CD8-positive, alpha-beta memory T cell (primary cell): ENCODE measurements at places on chromosomes 1 and 21.

DNA sequence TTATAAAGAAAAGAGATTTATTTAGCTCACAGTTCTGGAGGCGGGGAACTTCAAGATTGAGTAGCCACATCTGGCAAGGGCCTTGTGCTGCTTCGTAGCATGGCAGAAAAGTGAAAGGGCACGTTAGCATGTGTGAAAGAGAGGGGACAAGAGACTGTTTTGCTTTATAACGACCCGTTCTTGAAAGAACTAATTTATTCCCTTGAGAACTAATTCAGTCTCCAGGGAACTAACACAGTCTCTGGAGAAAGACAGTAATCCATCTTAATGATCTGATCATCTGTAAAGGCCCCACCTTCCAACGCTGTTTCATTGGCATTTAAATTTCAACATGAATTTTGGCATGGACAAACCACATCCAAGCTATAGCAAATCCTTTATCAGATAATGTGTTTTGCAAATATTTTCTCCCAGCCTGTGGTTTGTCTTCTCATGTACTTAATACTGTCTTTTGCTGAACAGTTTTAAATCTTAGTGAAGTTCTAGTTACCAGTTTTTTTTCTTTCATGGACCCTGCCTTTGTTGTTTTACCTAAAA, 26.1 kb downstream of the MTR start:
- no peak for DNase-seq

DNA sequence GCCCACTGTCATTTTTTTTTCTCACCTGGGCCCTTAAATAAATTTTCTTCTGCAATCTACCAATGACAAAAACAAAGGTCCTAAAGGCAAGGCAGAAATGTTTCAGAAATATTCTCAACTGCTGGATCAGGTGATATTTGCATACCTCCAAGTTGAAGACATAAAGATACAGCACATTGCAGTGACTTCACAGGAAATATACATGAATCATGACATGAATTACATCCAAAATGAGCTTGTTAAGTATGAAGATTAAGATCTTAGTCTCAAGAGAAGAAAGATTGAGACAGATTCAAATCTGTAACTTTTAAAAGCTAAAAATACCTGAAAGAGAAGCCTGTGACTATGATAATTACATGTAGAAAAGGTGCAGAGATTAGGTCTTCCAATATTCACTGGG, 207.8 kb downstream of the SIPA1L2 start:
- no peak for DNase-seq

GRCh38 chr1:205926213-205926612, 17.0 kb downstream of the SLC26A9 start:
- DNase-seq = no peak

- no peak for DNase-seq
These were observed 124.4 kb upstream of the BARHL2 start for GRCh38 chr1:90841473-90841872.

GRCh38 chr1:12083766-12084165, 20.7 kb downstream of the TNFRSF8 start:
- DNase-seq = no peak

- DNase-seq = no peak
These were observed 73.3 kb upstream of the C1orf115 start for GRCh38 chr1:220616836-220617235.

DNA sequence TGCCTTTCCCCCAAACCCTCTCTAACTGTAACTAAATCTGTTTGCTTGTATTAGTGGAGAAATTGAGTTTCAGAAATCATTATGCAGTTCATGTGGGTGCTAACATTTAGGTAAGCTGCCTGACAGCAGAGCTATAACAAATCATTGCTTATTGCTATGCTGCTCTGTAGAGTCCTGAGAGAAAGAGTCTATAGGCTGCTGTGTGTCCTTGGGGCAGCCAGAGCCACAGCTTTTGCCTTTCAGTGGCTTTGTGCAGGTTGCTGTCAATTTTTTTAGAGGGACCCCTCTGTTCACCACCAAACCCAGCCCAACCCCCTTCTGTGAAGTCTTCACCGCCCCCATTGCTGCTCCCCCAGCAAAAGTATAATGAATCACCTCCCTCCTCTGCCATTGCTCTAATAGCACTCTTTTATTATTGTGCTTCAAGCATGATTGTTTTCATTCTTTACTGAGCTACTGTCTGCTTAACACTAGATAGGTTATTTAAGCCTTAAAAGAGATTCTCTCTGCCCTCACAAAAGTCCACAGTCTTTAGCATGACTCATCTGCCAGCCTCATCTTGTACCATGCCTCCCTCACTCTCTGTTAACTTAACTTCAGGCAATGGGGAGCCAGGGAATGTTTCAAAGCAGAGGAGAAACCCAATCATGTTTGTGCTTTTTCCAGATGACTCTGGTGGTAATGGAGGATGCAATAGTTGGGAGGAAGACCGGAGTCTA, 38.6 kb downstream of the DIRAS3 start:
- no peak for DNase-seq

- DNase-seq = no peak
These were observed 47.3 kb downstream of the FAM78B start for GRCh38 chr1:166119471-166119965.

DNA sequence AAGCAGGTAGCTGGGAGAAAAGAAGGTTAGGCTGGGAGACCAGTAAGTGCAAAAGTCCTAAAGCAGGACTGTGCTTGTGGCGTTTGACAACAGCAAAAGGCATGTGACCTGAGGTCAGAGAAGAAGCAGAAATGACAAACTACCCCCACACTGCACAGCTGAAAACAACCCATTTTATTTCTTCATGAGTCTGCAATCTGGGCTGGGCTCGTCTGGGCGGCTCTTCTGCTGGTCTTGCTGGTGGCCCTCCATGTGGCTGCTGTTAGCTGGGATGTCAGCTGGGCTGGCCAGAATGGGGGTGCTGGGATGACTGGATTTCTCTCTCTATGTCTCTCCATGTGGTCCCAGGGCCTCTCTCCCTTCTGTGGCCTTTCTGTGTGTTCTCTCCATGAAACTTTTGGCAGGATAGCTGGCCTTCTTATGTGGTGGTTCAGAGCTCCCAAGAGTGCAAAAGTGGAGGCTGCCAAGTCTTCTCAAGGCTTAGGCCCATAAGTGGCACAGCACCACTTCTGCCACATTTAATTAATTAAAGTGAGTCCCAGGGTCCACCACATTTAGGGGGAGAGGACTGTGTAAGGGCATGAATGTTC, 128.6 kb downstream of the RIPK4 start:
- no peak for DNase-seq

GRCh38 chr1:156510709-156511108, 10.1 kb upstream of the MEF2D start:
- no peak for DNase-seq

- no peak for DNase-seq
These were observed 32.4 kb downstream of the ATP1A1 start for GRCh38 chr1:116405241-116406135.

- DNase-seq = no peak
These were observed 80.9 kb downstream of the USP24 start for GRCh38 chr1:55134152-55134808.

DNA sequence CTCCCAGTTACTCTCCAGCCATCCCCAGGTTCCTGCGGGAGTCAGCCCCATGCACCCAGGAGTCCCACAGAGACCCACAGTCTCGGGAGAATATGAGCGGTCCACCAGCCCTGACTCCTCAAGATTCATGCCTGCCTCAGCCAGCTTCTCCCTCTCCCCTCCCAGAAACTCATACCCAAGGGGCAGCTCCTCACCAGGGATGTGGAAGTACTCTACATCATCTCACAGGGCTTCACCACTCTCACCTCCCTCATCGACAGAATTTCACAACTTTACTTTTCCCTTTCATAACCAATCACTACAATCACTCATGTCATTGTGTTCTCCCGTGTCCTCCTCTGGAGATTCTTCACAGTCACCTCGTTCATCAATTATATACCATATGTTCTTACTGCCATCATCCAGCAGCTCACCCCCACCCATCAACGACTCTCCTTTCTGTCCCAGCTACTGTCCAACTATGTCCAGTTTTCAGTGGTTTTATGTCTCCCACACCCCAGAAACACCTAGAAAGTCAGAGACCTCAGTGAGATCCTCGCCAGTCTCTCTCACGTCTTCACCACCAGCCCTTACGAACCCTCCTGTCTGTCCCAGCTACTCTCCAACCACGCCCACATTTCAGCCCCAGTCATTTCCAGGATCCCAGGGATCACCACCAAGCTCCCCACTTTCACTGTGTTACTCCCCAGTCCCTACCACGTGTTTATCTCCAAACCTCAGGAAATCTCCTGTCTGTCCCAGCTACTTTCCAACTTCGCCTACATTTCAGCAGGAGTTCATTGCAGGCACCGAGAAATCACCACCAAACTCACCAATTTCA, 1530.1 kb upstream of the TPTE start:
- DNase-seq = no peak

DNA sequence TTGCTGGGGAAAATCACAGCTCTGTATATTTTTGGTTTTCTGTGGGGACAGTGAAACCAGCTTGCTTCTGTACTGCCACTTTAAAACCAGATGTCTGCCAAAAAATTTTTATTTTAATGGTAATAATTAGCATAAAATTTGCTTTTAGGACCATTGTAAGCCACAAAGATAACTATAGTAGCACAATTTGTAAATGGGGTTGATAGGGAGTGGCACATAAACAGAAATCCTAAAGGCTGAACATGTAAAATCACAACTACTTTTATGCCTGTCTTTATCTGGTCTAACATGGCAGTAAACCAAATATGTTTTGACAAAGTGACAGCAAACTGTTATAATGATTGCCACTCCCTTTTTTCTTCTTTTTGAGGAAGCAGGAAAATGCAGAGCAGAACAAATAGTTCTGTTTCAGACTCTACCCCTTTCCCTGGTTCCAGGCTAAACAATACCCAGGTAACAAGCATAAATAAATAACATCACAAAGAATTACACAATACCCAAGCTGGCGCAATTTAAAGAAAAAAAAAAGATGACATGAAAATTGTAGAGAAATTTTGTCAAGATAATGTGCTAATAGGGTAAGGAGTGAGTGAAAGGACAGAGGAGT, 24.0 kb upstream of the CCDC181 start:
- no peak for DNase-seq

GRCh38 chr1:91805311-91805801, 80.6 kb downstream of the TGFBR3 start:
- peak; percentile 7 for DNase-seq

DNA sequence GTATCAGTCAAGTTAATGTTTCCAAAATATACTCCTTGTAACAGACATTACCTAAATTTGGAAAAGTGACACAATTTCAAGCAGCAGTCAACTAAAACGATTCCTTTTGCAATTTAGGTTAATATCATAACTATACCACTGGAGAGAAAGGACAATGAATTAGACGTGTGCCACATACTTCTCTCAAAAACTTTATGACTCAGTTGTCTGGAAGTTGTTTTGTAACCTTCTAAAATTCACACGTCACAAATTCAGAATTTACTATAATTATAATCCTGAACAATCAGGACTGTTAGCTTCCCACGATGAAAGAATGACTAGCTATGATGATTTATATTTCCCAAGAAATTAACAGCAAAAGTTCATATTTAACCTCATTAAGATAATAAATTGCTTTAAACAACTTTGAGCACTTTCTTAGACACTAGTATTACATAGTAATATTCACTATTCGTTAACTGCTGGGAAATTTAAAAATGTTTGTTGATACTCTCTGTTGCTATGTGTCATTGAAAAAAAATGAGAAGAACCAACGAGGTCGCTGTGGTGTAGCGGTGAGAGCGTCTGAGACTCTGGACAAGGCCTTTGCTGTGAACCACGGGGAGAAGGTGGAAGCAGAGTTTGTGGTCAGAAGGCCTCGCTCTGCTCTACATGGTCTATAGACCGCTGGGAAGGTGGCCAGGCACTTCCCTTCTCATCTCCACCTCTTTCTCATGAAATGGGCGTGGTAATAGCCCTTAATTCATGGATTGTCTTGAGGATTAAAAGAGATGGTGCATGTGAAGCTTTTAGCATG, 27.9 kb upstream of the BATF3 start:
- DNase-seq = peak; percentile 49

GRCh38 chr1:217363319-217363718, 267.6 kb downstream of the GPATCH2 start:
- DNase-seq = no peak

GRCh38 chr21:30315701-30316100, 4.4 kb downstream of the KRTAP26-1 start:
- no peak for DNase-seq

GRCh38 chr1:74502432-74502831, 10.0 kb downstream of the LRRC53 start:
- DNase-seq = no peak

DNA sequence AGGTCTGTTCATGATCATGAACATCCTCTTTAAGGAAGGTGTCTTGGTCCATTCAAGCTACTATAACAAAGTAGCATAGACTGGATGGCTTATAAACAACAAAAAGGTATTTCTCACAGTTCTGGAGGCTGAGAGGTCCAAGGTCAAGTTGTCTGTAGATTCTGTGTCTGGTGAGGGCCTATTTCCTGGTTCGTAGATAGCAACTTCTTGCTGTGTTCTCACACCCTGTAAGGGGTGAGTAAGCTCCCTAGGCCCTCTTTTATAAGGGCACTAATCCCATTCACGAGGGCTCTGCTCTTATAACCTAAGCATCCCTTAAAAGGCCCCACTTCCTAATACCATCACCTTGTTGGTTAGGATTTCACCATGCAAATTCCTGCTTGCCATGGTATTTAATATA, 347.7 kb downstream of the PTBP2 start:
- no peak for DNase-seq

- DNase-seq = no peak
These were observed 22.4 kb upstream of the NPPB start for GRCh38 chr1:11880911-11881748.

DNA sequence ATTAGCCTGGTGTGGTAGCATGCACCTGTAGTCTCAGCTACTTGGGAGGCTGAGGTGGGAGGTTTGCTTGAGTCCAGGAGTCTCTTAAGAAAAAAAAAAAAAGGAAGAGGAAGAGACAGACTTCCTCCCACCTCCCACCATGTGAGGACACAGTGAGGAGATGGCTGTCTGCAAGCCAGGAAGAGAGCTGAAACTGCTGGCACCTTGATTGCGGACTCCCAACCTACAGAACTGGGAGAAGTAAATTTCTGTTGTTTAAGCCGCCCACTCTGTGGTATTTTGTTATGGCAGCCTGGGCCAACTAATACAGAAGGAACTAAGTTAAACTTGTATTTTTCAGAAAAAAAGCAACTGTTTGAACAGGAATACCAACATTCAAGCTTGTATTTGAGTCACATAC, 21.7 kb downstream of the DOP1B start:
- no peak for DNase-seq

DNA sequence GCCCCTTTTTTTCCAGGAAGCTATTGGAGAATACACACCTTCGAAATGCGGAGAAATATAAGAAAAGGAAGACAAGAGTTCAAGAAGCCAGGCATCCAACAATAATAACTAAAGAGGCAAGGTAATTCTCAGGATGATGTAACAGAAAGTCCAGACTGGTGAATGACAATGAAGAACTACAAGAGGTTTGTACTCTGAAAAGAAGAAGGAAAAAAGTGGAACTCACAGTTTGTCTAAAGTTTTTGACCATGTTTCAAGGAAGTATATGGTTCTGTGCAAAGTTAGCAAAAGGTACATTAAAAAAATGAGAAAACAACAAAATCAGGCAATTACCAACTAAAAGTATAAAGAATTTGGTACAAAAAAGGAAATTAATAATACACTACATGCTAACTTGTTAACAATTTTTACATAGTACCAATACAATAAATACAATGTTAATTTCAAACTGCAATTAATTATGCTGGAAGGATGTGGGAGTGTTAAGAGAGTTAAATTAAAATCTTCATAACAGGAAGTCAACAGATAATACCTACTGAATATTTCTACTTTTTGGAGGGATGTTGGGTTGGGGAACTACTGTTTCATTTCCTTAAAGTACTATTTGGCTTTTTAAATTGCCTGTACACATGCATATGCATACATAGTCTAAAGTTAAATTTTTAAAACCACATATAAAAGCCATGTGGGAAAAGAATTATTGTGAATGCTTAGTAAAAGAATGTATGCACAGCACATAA, 12.9 kb upstream of the CD55 start:
- DNase-seq = no peak
